ENCODE measurements at places on chromosomes 4 and X.

GRCh38 chrX:32673193-32673592 lies 538.2 kb downstream of the DMD start:
- peak; percentile 9 for DNase-seq

DNA sequence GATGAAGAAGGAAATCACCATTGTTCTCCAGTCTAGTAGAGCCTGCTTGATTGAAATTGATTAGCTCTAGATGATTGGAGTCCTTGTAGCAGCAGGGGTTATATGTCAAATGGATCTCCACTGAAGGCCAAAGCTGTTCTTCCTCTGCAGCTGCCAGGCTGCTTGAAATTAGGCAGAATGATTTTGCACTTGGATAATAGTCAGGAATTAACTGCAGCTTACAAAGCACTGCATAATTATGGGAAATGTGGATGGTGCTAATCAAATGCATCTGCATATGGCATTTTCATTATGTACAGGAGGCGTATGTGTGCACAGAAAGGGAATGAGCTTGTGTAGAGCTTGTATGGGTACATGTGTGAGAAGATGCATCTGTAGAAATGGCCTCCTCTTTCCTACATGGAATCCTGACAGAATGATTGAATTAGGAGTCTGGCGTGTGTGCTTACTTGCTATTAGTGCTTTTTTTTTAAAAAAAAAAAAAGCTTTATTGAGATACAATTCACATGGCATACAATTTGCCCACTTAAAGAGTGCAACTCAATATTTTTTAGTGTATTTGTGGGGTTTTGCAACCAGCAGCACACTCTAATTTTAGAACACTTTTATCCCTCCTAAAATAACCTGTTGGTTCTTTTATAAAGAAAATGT lies 65.9 kb downstream of the TMEM131L start:
- no peak for DNase-seq

DNA sequence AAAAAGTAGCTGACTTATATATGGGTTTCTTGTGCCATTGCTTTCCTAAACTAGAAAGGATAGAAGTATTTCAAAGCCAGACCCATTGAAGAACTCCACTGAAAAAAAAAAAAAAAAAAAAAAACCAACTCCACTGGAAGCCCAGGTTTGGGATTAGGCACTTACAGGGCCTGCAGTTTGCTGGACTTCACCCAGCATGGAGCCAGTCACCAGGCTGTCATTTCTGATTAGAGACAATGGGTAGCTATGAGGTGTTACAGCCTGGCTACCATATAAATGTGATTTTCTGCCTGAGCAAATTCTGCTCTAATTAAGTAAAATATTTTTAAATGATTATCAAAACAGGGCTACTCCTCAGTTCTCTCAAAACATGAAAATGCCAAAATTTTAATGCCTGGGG lies 49.5 kb downstream of the HS6ST2 start:
- DNase-seq: no peak

DNA sequence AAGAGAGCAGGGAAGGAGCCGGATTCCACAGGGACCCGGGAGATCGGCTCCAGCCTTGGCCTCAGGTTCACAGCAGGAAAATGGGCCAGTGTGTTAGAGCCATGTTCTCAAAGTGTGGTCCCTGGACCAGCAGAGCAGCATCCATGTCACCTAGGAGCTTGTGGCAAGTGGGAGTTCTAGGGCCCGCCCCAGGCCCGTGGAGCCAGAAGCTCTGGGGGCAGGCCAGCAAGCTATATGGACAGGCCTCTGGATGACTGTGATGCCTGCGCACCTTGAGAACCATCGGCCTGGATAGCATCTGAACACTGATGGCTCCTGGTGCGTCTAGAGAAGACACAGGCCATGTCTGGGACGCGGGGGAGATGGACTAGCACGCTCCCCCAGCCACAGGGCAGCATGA lies 33.7 kb downstream of the SH3TC1 start:
- no peak for DNase-seq

- no peak for DNase-seq
These were observed 64.1 kb downstream of the TNIP2 start for GRCh38 chr4:2691952-2692435.

DNA sequence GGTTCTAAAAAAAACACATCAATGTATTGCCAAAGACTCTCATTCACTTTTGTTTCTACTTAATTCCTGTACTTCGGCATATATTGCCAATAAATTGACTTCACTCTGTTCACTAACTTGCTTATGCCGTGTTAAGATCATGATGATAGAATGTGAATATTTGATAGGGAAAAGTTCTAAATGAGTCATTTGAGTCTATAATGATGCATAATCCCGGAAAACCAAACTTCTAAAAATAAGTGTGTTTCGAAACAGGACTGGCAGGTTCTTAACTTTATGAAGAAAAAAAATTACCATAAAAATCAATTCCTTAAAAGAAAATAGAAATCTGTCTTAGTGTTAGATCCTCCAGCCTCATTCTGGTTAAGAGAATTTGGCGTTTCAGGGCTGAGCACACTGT lies 387.5 kb upstream of the FTHL17 start:
- DNase-seq: no peak

DNA sequence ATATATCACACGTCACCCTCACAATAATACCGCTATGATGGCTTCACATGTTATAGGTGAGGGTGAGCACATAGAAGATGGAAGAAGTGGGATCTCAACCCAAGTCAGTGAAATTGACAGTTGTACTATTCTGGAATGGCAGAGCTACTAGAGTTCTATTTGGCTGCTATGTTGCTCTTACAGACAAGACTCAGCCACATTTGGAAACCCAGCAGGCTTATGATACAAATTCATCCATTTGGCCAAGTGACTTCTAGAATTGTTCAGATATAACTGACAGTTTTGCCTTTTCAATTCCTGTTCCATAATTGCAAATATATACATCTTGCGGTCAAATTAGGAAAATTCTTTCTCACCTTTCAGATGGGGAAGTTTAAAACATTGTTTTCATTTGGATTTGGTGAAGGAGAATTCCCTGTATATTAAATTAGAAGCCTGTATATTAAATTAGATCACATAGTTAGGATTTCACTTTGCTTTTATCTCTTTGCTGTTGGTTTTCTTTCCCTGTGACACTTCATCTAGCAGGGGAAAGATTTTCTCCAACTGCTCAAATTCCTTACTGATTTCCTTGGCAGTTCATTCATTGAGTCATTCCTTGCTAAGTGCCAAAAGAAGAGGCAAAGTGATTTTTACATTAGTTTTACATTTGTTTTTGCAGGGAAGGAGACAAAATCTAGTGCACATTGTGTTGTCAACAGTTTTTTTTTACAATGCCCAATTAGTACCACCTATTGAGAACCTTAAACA lies 120.6 kb upstream of the TBC1D9 start:
- no peak for DNase-seq

GRCh38 chr4:27717431-27717755 lies 856.8 kb downstream of the STIM2 start:
- no peak for DNase-seq

- DNase-seq: no peak
These were observed 271.5 kb downstream of the NR3C2 start for GRCh38 chr4:148170408-148171365.

- DNase-seq: no peak
These were observed 261.5 kb upstream of the IGFBP7 start for GRCh38 chr4:57371671-57372070.

DNA sequence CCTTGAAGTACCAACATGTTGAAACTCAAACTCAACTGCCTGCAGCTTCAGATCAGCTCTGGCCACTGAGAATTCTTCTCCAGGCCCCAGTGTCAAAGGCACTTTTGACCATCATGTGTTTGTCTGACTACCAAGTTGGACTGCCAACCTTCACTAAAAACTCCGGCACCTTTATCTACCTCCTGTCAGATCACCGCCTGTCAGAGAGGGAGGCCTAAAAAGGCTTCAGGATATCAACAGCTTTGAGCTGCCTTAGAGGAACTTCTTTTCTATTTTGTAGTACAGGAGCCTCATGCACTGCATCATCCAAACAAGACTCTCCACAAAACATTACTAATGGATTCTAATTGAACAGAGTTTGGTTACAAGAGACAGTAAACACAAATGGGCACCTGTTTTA lies 2.8 kb downstream of the ACSL1 start:
- DNase-seq: no peak

DNA sequence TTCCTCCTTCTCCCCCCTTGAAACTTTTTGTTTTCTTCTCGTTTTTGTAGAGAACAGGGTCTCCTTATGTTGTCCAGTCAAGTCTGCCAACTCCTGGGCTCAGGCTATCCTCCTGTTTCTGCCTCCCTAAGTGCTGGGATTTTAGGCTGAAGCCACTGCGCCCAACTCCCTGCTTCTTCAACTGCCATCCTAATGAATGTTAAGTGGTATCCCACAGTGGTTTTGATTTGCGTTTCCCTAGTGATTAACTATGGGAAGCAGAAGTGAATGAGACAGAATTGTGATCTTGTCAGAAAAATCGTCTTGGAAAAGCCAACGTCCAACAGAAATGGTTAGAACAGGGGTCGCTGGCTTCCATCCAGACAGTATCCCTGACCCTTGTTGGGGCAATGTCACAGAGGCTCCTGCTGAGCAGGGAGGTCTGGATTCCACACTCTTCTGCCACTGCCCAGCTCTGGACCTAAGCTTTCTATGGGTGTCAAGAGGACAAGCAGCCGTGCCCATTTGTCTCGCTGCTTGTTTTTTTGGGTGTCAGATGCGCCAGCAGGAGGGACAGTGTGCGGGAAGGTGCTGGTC lies 869 bp upstream of the ADD1 start:
- DNase-seq: no peak

DNA sequence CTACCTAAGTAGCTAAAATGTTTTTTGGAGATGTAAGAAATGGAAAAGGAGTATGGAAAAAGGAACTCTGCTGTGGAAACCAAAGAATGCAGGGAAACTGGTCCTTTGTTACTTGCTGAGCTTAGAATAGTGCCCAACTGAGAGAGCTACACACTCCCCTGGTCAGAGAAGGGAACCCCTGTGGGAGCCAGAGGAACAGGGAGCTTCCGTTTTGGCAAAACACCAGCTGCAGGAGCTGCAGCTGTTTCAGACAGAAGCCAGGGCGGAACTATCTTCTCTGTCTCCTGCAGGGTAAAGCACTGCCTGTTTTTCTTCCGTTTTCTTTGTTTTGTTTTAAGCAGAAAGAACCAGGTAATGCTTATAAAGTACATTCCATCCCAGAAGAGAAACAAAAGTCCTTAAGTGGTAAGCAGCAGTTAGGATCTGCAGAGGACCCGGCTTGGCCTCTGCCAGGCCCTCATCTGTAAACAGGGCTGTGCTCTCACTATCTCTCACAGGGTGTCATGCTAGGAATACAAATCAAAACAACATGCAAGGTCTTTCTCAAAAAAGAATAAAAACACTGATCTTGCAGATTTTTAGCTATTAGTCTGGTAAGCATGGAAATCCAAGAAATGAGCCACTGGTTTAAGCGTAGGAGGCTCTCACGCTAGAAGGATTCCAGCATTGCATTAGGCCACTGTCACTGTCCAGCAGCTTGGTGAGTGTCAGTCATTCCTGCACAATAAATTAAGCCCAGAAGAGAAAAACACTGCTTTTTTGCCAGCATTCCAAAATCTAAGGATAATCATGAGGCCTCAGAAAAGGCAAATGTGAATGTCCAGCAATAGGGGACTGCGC lies 76.1 kb downstream of the CHST7 start:
- DNase-seq: peak; percentile 80

GRCh38 chrX:123170546-123170945 lies 13.5 kb upstream of the GRIA3 start:
- DNase-seq: no peak

DNA sequence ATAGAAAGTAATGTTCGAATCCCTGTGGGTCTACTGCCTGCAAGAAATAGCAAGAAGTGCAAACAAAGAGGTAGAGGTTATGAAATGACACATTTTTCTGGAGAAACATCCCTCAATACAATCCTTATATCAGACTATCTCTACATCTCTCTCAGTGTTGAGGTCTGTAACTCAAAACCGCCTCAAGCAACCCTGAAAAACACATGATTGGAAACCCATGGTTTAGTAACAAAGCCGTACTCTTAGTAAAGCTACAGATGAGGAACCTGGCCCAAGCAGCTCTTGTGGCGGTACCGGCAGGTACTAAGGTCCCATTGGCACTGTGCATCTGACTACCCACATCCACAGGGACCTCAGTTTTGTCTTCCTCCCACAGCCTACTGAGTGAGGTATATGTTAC lies 53.9 kb downstream of the IRF2 start:
- no peak for DNase-seq

DNA sequence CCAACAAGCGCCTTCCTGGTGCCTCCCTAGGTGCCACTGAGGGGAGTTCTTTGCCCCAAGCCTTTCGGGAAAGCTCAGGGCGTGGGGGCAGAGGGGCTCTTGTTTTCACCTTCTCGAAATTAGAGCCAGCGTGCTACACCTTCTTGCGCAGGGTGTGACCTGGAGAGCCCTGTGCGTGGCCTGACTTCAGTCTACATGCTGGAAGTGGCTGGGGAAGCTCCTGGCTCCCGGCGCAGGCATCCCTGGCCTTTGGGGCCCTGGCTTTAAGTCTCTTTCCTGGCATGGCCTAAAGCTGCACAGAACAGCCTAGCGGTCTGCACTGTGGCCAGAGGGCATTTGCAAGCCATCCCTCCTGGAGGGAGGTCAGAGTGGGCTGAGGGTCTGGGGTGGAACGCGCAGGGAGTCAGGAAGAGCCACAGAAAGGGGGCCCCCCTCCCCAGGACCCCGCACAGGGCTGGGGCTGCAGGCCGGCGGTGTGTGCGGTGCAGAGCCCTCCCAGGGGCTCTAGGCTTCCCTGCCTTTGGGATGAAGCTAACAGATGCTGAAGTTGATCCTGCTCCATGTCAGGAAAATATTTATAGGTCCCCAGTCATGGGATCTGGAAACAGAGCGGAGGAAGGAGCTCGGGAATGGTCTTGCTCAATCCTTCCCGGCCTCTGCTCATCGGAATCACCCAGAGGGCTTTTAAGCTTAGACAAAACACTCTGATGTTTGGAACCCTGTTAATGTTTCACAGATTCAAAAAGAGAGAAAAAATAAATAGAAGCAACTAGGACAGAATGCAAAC lies 781 bp upstream of the SPON2 start:
- no peak for DNase-seq

All from NT2/D1 (cell line).